B cell (primary cell): ENCODE measurements at places on chromosomes 2 and 18. TPM values are rescaled to one million over a fixed set of nuclear protein-coding genes. Genes with fewer than 3 reads are reported as not detected.

PAX3 gene
- total RNA-seq, result not detected in 2 replicates

MCM6 gene
- total RNA-seq, result 29.6 and 30.0 TPM in 2 replicates

GRHL1 gene
- 0.70 and 0.76 TPM in 2 replicates for total RNA-seq

CFC1 gene
- total RNA-seq, result not detected in 2 replicates

TMEM17 gene
- not detected in 2 replicates for total RNA-seq

GAL3ST2 gene
- 0.51 TPM in 1 of 2 replicates, not detected in the other for total RNA-seq

MEIS1 gene
- total RNA-seq, result not detected in 2 replicates

GPR45 gene
- total RNA-seq, result not detected in 2 replicates

LIMS3 gene
- total RNA-seq, result 0.32 and 0.81 TPM in 2 replicates

SLC30A3 gene
- not detected in 2 replicates for total RNA-seq

ANKRD53 gene
- total RNA-seq, result 0.84 and 1.4 TPM in 2 replicates

FAHD2A gene
- 18.3 and 24.8 TPM in 2 replicates for total RNA-seq

TUBA4B gene
- total RNA-seq, result not detected in 2 replicates

RGPD4 gene
- not detected in 2 replicates for total RNA-seq

MC2R gene
- not detected in 2 replicates for total RNA-seq

CHCHD5 gene
- total RNA-seq, result 19.9 and 22.4 TPM in 2 replicates

ITGB6 gene
- total RNA-seq, result not detected in 2 replicates

FZD7 gene
- 2.1 TPM in 2 replicates for total RNA-seq

ANKRD30B gene
- not detected in 2 replicates for total RNA-seq

C2orf81 gene
- total RNA-seq, result 8.6 and 9.1 TPM in 2 replicates

SCG2 gene
- total RNA-seq, result 0.27 and 0.44 TPM in 2 replicates

FN1 gene
- 0.05 TPM in 1 of 2 replicates, not detected in the other for total RNA-seq

UGT1A10 gene
- not detected in 2 replicates for total RNA-seq

DNAJC5G gene
- total RNA-seq, result 0.39 TPM in 1 of 2 replicates, not detected in the other

ABCB6 gene
- 10.5 and 12.3 TPM in 2 replicates for total RNA-seq

ZNF396 gene
- 3.2 and 4.8 TPM in 2 replicates for total RNA-seq

ABHD3 gene
- total RNA-seq, result 27.6 and 32.8 TPM in 2 replicates

SLC9A2 gene
- not detected in 2 replicates for total RNA-seq

ALPP gene
- total RNA-seq, result not detected in 2 replicates

TDRD15 gene
- 1.1 and 1.5 TPM in 2 replicates for total RNA-seq
